ENCODE measurements at places on chromosomes 6 and 20.

DNA sequence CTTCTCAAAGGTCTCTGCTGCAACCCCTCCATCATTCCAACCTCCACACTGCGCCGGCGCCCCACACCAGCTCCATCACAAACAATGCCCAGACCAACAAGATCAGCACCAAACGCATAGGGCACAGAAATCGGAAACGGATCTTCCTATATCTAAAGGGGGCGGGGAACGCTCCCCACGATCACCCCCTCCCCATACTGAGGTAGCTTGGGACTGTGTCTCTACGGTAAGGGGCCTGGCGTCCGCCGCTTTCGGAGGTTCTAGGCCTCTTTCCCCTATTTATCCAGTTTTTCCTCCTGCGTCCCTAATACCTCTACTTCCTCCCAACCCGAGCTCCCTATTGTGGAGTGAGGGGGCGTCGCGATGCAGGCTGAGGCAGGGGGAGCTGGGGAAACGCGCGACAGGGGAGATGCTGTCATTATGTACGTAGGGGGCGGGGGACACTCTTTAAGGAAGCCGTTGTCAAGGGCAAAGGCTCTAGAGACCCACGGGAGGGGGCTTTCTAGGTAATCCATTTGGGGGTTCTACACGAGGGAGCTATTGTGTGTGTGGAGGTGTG is 909 bp downstream of the DNAAF9 start:
- no peak for DNase-seq

DNA sequence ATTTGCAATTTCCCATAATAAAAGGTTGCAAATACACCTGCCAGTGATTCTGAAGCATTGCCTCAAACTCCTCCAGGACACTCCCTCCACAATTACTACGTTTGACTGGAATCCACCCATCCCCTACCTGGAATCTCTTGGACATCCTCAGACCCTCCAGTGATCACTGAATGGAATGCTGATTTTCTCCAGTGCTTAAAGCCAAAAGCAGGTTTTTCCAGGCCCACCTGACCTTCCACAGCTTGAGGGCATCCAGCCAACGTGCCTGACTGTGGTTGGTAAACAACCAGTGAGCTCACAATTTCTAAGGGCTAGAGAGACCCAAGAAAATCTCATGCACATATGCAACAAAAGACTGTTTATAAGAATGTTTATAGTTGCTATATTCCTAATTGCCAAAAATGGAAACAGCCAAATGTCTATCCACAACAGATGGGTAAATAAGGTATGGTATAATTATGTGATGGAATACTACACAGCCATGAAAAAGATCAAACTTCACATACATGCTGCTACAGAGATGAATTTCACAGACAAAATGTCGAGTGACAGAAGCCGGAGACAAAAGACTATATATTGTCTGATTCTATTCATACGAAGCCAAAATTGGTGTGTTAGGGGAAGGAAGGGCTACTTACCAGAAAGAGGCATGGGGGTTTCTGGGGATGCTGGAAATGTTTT is 147.1 kb upstream of the RREB1 start:
- DNase-seq: no peak

GRCh38 chr6:19802656-19803055 is 34.5 kb upstream of the ID4 start:
- DNase-seq: no peak

- no peak for DNase-seq
Measured at GRCh38 chr6:121321282-121321681, 13.0 kb downstream of the TBC1D32 start.

DNA sequence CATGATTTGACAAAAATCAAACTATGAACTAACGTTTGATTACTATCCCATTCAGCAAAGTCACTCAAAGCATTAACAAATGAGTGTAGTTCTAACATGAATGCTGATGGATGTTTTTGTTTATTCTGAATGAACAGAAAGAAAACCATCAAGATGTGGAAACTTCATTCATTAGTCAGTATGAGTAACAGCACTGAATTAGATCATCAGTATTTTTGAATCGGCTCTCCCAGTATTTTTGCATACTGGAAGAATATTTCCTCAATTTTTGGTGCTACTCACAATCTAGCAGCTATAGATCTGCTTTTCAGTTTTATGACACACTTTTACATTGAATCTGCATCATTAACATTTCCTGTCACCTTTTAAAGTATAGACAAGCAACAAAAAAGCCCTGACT is 63.8 kb upstream of the CD83 start:
- DNase-seq: no peak

GRCh38 chr6:34491091-34491430 is 25.2 kb downstream of the PACSIN1 start:
- DNase-seq: no peak

DNA sequence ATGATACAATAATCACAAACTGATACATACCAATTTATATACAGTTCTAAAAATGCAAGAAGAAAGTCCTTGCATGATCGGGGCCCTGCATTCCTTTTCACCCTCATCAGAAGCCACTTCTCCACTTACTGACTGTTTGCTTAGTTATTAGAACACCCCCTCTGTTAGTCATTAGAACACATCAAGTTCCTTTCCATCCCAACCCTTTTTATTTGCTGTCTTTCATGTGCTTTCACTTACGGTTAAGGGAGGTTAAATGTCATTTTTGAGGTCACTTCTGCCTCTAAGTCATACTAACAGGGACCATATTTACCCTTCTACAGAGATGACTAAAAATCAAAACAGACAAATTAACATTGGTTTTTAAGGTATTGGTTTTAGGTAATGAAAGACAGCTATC is 149.1 kb downstream of the LMBRD1 start:
- DNase-seq: no peak

DNA sequence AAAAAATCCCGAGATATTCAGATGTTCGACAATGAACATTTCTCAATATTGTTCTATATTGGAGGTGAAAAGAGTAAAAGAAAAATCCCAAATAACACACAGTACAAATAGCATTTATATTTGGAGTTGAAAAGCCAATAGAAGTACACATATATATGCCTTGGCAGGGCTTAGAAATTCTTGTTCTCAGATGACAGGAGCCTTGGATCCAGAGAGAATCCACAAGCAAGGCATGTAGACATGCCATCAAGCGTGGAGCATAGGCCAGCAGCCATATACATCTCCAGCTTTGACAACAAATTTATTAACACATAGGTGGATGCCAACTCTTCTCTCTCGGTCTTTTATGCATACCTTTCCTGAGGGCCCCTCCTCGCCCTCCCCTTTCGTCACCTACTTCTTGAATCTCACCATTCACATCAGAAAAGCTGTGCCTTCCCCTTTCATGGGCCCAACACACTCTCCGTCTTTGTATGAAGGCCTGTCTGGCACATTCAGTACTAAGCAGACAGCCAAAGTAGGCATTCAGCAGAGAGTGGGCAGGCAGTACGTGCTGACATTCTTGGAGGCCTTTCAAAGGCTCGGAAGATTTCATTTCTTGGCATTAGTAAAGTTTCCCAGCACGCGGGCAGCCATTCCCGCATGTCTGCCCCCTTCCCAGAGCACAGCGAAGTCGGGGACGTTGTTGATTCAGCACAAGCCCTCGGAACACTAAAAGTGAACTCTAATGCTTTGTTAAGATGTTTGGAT is 18.2 kb downstream of the NEDD9 start:
- no peak for DNase-seq

DNA sequence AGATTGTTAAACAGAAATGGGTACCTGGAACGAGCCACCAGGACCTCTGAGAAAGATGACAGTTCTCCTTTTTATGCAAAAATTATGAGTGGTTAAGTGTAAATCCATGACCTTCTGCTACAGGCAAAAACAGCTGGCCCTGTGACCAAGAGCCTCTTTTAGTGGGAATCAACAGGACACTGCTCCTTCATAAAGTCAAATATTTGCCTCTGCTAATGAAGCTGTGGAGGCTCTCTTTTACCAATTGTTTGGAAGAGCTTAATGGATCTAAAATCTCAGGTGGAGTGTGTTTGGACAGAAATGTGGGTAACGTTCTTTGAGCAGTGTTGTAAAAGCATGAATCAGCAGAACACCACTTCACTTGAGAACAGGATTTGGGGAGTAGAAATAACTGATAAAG is 117.5 kb upstream of the PCSK2 start:
- DNase-seq: no peak

- DNase-seq: no peak
Measured at GRCh38 chr6:87794922-87795885, 93.2 kb upstream of the AKIRIN2 start.

- DNase-seq: no peak
Measured at GRCh38 chr6:115485400-115485799, 575.3 kb downstream of the FRK start.

DNA sequence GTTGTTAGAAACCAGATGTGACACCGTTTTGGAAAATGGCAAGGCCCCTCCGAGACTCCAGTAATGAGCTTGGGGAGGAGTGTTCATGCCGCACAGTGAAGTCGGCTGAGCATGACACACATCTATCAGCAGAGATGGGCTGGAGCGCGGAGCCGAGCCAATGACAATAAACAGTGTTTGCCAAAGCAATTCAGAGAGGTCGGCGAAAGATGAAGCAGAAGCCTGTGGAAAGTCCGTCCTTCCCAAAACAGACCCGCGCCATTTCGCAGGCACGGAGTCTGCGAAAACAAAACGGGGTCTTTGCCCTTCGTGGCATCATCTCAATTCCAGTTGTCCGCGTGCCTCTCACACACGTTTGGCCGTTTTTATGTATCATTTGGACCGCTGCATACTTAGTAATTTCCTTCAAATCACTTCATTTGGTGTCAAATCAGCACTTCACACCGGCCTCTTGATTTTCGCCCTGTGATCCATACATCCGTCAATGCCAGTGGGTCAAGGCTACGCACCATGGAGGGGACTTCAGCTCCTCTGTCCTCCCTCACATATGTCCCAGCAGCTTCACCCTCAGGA is 71.3 kb downstream of the SULF2 start:
- no peak for DNase-seq

GRCh38 chr6:10540073-10540746 is 19.1 kb downstream of the GCNT2 start:
- DNase-seq: no peak

DNA sequence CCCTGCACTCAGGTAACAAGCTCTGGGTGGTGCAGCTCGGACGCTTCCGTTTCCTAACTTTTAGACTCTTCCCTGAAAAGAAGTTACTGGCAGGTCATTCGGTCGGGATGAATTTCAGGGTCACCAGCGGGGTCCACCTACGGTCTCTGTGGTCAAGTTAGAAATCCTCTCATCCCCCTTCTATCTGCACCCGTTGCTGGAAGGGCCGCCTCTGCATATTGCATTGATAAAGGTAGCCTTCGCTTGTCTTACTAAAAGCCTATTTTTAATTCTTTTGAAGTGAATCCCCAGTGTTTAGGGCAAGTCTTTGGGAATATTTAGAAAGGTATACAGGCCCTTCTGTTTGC is 47.3 kb downstream of the LRRN4 start:
- DNase-seq: no peak

All from SW 1271 (cell line).